Smooth muscle cell of the coronary artery (primary cell): ENCODE measurements at places on chromosomes 5 and 9. TPM values are rescaled to one million over a fixed set of nuclear protein-coding genes. Genes with fewer than 3 reads are reported as not detected.

The SH3RF2 gene
- 0.59 and 1.7 TPM in 2 replicates for total RNA-seq

The LHX3 gene
- total RNA-seq, result not detected in 2 replicates

The PKD2L2 gene
- total RNA-seq, result not detected in 2 replicates

The TMEM174 gene
- not detected in 2 replicates for total RNA-seq

The PCDHA1 gene
- total RNA-seq, result 0.08 TPM in 1 of 2 replicates, not detected in the other

The LRRC70 gene
- total RNA-seq, result 0.53 and 1.4 TPM in 2 replicates

The LCN1 gene
- not detected in 2 replicates for total RNA-seq

The F12 gene
- 0.12 and 0.90 TPM in 2 replicates for total RNA-seq

The PRDM9 gene
- total RNA-seq, result not detected in 2 replicates

The TTC23L gene
- 0.12 TPM in 1 of 2 replicates, not detected in the other for total RNA-seq
